Calu3 (cell line): ENCODE measurements at places on chromosomes 7 and 10.

DNA sequence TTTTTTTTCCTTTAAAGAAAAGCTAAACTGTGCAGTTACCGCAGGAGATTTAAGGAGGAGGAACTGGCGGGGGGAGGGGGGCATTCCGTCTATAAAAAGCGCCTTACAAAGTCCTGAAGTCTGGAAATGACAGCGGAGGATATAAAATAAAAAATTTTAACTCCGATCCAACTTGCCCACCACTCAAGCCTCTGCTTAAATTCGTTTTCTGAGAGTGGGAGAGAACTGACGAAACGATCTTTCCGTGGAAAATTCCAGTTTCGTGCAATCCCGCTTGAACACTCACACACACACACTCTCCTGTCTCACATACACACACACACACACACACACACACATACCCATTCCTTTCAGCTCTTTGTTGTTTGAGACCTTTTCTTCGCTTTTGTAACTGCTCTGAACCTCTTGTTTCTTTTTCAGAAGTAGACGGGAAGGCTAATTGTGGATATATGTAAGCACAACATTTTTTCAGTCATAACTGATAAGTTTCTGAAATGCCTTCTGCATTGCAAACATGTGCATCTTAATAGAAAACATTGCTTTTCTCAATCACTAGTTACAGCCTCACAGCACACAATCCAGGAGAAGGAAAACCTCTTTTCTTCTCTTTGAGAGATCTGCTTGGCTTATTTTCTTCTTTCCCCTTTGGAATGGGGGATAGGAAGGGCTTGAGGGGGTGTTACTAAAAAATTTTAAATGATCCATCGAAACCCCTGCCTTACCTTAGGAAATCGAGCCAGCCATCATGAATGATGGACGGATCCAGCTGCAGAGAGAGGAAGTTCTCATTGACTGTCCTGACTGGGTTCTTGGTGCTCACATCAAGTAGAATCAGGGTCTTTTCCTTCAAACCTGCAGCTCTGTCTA lies 628 bp downstream of the HPSE2 start:
- H3K36me3 ChIP-seq, result no peaks in the 10 kb centered on the region
- peaks cover 69% of the 10 kb centered on the region for H3K27me3 ChIP-seq
- H3K4me1 ChIP-seq, result no peaks in the 10 kb centered on the region

DNA sequence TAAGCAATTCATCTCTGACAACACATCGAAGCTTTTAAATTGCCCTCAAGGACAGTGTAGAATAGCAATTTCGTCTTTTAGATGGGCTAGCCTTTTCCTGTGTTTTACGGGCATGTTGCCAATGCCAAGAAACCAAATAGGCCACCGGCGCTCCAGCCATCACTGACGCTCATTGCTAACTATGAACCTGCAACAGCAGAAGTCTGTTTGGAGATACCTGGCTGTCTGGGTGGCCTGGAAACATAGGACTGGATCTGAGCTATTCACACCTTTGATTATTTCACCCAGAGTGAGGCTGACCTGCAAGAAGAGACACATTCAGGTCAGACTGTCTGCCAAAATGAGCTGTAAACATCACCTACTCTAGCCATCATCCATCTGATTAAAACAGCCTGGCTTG lies 12.0 kb downstream of the KPNA7 start:
- H3K36me3 ChIP-seq, result peaks cover 2% of the 10 kb centered on the region
- DNase-seq, result no peak
- no peak overlapping the region for H3K27ac ChIP-seq
- peaks cover 4% of the 10 kb centered on the region for H3K4me1 ChIP-seq
- H3K27me3 ChIP-seq, result no peaks in the 10 kb centered on the region

DNA sequence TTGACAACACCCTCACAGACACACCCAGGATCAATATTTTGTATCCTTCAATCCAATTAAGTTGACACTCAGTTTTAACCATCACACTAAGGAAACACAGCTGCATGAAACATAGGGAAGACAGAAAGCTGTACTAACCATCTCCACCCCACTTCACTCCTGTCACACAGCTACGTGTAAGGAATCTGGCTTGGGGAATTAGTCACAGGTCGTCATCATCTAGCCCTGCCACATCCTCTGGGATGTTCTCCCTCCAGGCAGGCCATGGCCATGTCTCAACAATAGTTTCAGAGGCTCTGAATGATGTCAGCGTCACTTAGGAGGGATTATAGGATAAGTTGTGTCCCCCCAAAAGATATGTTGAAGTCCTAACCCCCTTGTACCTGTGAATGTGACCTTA lies 10.8 kb upstream of the SEMA3C start:
- peaks cover 19% of the 10 kb centered on the region for H3K4me1 ChIP-seq
- no peak overlapping the region for H3K4me3 ChIP-seq
- H3K27ac ChIP-seq, result no peak overlapping the region
- H3K27me3 ChIP-seq, result no peaks in the 10 kb centered on the region
- DNase-seq, result no peak

DNA sequence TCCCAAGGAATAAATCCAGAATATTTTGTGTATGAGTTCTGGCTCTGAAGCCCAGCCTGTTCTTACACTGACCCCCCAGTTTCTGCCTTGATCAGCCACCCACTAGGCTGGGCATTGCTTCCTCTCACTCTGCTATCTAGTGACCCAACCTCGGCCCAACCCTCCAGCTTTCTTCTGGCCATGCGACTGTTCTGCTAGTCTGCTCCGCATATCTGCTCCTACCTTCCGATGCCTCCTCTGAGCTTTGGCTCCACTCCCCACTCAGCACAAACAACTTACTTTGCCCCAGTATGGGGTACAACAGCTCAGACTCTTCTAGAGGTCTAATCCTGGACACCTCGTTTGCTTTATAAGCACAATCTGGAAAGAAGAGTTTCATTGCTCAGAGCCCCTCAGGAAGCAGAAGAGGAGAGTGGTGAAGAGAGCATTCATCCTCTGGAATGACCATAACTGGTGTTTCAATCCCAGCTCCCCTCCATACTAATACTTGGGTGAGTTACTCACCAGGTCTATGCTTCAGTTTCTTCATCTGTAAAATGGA lies 99.6 kb downstream of the NPSR1 start:
- no peaks in the 10 kb centered on the region for H3K27me3 ChIP-seq
- no peak overlapping the region for H3K4me3 ChIP-seq
- no peak overlapping the region for H3K27ac ChIP-seq
- no peaks in the 10 kb centered on the region for H3K36me3 ChIP-seq

GRCh38 chr10:127694580-127695193 lies 42.3 kb upstream of the FOXI2 start:
- H3K27me3 ChIP-seq, result peaks cover 60% of the 10 kb centered on the region
- no peak overlapping the region for H3K4me3 ChIP-seq
- no peaks in the 10 kb centered on the region for H3K36me3 ChIP-seq
- H3K4me1 ChIP-seq, result peaks cover 9% of the 10 kb centered on the region

- peaks cover 35% of the 10 kb centered on the region for H3K27me3 ChIP-seq
- no peaks in the 10 kb centered on the region for H3K36me3 ChIP-seq
- H3K4me1 ChIP-seq, result no peaks in the 10 kb centered on the region
- DNase-seq, result no peak
Observed at GRCh38 chr7:133185512-133185911, 67.4 kb upstream of the EXOC4 start.

- H3K27me3 ChIP-seq, result no peaks in the 10 kb centered on the region
- H3K27ac ChIP-seq, result peak within 1 kb of the TSS; percentile 61
- peak; percentile 65 for DNase-seq
- H3K4me1 ChIP-seq, result peaks cover 50% of the 10 kb centered on the region
Observed at GRCh38 chr7:74289018-74289658, at the start of gene CLIP2. CLIP2 (plus strand) TSS chr7:74289407; CDS start chr7:74317547, 28,140 bp downstream.

GRCh38 chr7:33687625-33688024 lies 217.7 kb upstream of the BMPER start:
- DNase-seq, result no peak
- H3K36me3 ChIP-seq, result no peaks in the 10 kb centered on the region
- no peaks in the 10 kb centered on the region for H3K4me1 ChIP-seq
- H3K27me3 ChIP-seq, result peaks cover 6% of the 10 kb centered on the region

DNA sequence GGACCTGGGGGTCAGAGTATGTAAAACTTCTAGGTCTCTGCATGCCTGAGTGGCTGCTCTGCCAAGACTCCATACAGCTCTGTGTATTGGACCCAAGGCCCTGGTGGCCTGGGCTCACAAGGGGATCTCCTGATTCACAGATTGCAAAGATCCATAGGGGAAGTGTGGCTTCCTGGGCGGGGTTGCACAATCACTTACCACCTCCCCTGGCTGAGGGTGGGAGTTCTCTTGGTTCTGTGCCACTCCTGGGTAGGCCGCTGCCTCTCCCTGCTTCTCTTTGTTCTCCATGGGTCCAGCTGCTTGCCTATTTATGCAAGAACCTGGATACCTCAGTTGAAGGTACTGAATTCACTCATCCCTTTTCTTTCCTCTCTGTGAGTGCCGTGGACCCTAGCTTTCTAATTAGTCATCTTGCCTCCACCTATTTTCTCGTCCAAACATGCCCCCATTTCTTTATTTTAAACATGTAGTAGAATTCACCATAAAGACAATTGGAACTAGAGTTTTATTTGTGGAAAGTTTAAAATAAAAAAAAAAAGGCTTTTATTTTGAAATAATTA lies 18.5 kb upstream of the AGR3 start:
- no peak overlapping the region for H3K4me3 ChIP-seq
- H3K4me1 ChIP-seq, result peaks cover 5% of the 10 kb centered on the region
- peaks cover 3% of the 10 kb centered on the region for H3K36me3 ChIP-seq
- DNase-seq, result no peak

- no peak overlapping the region for H3K4me3 ChIP-seq
- no peak overlapping the region for H3K27ac ChIP-seq
- H3K4me1 ChIP-seq, result peaks cover 6% of the 10 kb centered on the region
- DNase-seq, result no peak
- H3K27me3 ChIP-seq, result peaks cover 8% of the 10 kb centered on the region
- H3K36me3 ChIP-seq, result no peaks in the 10 kb centered on the region
Observed at GRCh38 chr10:124168581-124168980, 75.2 kb upstream of the CHST15 start.

DNA sequence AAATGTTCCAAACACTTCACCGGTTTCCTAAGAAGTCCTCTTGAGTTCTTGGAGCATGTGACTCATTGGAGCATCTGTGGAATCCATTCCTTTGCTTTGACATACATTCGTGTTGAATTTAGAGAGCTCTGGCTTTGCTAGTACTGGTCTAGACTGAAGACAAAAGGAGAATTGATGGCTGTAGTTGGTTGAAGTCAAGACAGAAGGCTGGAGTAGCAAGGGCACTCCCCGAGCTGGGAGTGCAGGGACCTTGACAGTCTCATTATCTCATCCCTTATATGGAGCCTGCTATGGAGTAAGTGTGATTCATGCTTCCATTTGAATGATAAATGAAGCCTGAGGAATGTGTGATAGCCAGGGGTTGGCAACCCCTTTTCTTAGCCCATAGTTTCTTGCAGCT lies 1249.1 kb downstream of the TYW1 start:
- no peaks in the 10 kb centered on the region for H3K27me3 ChIP-seq
- no peaks in the 10 kb centered on the region for H3K36me3 ChIP-seq
- no peak overlapping the region for H3K27ac ChIP-seq
- H3K4me3 ChIP-seq, result no peak overlapping the region
- no peak for DNase-seq

- no peak for DNase-seq
- no peak overlapping the region for H3K4me3 ChIP-seq
- no peaks in the 10 kb centered on the region for H3K36me3 ChIP-seq
Observed at GRCh38 chr10:88592381-88592780, 5.8 kb downstream of the LIPJ start.

GRCh38 chr7:50362712-50363282 lies 58.3 kb downstream of the IKZF1 start:
- no peak overlapping the region for H3K4me3 ChIP-seq
- DNase-seq, result no peak
- no peaks in the 10 kb centered on the region for H3K36me3 ChIP-seq
- peaks cover 99% of the 10 kb centered on the region for H3K27me3 ChIP-seq
- no peaks in the 10 kb centered on the region for H3K4me1 ChIP-seq

DNA sequence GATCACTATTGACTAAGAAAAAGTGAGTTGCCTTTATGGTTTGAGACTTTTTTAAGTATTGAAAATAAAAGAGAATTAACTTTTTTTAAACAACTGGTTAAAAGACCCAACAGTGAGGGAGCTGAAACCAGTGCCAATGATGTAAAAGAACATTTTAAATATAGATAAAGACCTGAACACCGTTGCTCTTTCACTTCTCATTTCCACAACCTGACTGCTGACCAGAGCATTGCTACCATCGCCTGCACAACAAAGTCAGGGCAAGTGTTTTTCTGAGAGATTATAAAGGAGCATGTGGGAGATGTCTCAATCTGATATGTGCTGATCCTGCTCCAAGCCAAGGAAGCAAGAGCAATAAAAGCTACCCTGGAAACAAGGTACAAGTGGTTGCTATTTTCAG lies 34.7 kb downstream of the IMMP2L start:
- no peaks in the 10 kb centered on the region for H3K36me3 ChIP-seq
- no peak overlapping the region for H3K27ac ChIP-seq
- no peak overlapping the region for H3K4me3 ChIP-seq
- DNase-seq, result no peak
- H3K27me3 ChIP-seq, result no peaks in the 10 kb centered on the region

DNA sequence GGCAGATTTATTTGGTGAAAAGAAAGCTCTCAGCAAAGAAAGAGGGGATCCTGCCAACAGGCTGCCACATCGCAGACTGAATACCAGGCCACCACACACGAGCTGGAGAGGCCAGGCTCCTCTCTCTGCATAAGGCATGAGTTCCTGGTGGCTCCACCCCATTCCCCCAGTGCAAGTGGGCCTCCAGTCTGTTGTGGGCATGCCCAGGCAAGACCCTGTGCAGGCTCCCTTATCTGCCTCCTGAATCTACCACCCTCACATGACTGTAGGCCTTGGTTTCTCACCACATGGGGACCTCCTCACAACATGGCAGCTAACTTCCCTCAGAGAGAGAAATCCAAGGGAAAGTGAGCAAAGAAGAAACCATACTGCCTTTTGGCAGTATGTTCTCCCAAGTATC lies 26.7 kb upstream of the CUL1 start:
- no peak for DNase-seq
- peaks cover 4% of the 10 kb centered on the region for H3K27me3 ChIP-seq
- no peak overlapping the region for H3K4me3 ChIP-seq
- H3K27ac ChIP-seq, result no peak overlapping the region
- H3K4me1 ChIP-seq, result no peaks in the 10 kb centered on the region

GRCh38 chr10:133460208-133460769 lies 6.5 kb downstream of the SCART1 start:
- no peak overlapping the region for H3K27ac ChIP-seq
- H3K4me3 ChIP-seq, result no peak overlapping the region
- no peaks in the 10 kb centered on the region for H3K36me3 ChIP-seq
- no peak for DNase-seq
- H3K4me1 ChIP-seq, result no peaks in the 10 kb centered on the region
- no peaks in the 10 kb centered on the region for H3K27me3 ChIP-seq

- H3K4me1 ChIP-seq, result peaks cover 30% of the 10 kb centered on the region
- no peak for DNase-seq
- H3K27ac ChIP-seq, result no peak overlapping the region
- peaks cover 17% of the 10 kb centered on the region for H3K36me3 ChIP-seq
- no peaks in the 10 kb centered on the region for H3K27me3 ChIP-seq
- no peak overlapping the region for H3K4me3 ChIP-seq
Observed at GRCh38 chr10:113003052-113003451, 53.0 kb downstream of the TCF7L2 start.

- H3K36me3 ChIP-seq, result no peaks in the 10 kb centered on the region
- H3K27ac ChIP-seq, result no peak overlapping the region
- no peaks in the 10 kb centered on the region for H3K4me1 ChIP-seq
- H3K27me3 ChIP-seq, result no peaks in the 10 kb centered on the region
- no peak overlapping the region for H3K4me3 ChIP-seq
Observed at GRCh38 chr10:25666276-25666675, 267.8 kb upstream of the MYO3A start.

GRCh38 chr10:127983344-127984100 lies 76.6 kb downstream of the PTPRE start:
- peak overlapping the region; percentile 46 for H3K4me3 ChIP-seq
- peaks cover 5% of the 10 kb centered on the region for H3K36me3 ChIP-seq
- DNase-seq, result peak; percentile 52
- peaks cover 24% of the 10 kb centered on the region for H3K4me1 ChIP-seq

GRCh38 chr7:94374721-94375566 lies 19.8 kb upstream of the COL1A2 start:
- no peak overlapping the region for H3K4me3 ChIP-seq
- H3K36me3 ChIP-seq, result no peaks in the 10 kb centered on the region
- H3K27ac ChIP-seq, result no peak overlapping the region
- H3K4me1 ChIP-seq, result no peaks in the 10 kb centered on the region
- no peaks in the 10 kb centered on the region for H3K27me3 ChIP-seq
- DNase-seq, result no peak
